ENCODE measurements at places on chromosomes 13 and 19.
A peak's percentile ranks its signal among the peaks of the same experiment; 100 is the strongest.

DNA sequence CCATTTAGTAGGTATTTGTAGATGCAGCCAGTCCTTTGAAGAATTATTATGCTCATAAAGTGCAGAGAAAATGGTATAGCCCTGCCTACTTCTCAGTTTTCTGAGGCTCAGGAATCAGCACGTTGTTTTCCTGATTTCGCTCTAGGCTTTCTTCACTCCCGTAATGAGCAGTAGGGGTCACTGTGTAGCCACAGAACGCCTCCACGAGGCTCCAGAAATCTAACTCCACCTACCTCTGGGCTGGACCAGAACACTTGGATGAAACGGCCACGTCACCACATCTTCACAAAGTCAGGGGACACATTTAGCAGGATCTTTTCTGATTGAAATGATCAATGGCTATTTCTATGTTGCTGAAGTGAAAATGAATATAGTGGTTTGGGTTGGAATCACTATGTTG is 49.8 kb upstream of the GTF3A start:
- peak; percentile 86 for DNase-seq

GRCh38 chr19:3319643-3320353 is 46.6 kb upstream of the NFIC start:
- no peak for DNase-seq

DNA sequence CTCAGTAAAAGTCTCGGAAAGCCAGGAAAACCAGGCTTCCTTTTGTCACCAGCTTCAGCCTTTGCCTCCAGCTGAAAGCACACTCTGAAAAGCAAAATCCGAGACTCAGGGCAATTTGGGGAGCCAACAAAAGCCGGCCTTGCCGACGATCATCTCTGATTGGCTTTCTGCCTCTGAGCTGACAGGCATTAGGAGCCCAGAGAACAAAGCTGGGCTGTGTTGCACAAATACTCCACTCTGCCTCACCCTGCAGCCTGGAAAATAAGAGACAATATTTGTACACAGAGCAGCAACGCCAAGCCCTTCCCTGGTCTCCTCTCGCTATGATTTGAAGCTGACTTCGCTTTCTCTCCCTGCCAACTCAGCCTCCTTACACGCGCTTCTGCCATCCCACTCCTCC is 46.9 kb downstream of the CACNA1A start:
- DNase-seq = no peak

GRCh38 chr19:765179-765738 is 14.3 kb downstream of the MISP start:
- DNase-seq = no peak

GRCh38 chr19:44666852-44667556 is 4.3 kb upstream of the CEACAM19 start:
- DNase-seq = no peak

GRCh38 chr13:50599927-50600326 is 243.6 kb downstream of the DLEU7 start:
- DNase-seq = no peak
